Nephron progenitor cell (in vitro differentiated cells): ENCODE measurements at places on chromosomes 12 and 14.

DNA sequence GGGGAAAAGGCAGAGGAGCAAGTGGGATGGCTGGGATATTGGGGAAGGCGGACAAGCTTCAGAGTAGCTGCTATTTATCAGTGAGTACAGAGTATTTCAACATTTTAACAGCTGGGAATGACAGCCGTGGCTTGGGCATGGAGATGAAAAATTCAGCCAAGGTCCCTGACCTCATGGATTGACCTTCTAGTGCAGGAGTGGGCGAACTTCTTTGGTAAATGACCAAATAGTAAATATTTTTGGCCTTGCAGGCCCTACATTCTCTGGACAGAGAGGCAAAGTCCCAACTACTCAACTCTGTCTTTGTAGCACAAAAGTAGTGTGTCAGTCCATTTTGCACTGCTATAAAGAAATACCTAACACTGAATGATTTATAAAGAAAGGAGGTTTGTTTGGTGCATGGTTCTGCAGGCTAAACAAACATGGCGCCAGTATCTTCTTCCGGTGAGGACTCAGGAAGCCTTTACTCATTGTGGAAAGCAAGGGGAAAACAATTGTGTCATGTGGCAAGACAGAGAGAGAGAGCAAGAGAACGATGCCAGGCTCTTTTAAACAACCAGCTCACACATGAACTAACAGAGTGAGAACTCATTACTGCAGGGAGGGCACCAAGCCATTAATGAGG is 33.6 kb downstream of the TMEM233 start:
- no peak for DNase-seq

DNA sequence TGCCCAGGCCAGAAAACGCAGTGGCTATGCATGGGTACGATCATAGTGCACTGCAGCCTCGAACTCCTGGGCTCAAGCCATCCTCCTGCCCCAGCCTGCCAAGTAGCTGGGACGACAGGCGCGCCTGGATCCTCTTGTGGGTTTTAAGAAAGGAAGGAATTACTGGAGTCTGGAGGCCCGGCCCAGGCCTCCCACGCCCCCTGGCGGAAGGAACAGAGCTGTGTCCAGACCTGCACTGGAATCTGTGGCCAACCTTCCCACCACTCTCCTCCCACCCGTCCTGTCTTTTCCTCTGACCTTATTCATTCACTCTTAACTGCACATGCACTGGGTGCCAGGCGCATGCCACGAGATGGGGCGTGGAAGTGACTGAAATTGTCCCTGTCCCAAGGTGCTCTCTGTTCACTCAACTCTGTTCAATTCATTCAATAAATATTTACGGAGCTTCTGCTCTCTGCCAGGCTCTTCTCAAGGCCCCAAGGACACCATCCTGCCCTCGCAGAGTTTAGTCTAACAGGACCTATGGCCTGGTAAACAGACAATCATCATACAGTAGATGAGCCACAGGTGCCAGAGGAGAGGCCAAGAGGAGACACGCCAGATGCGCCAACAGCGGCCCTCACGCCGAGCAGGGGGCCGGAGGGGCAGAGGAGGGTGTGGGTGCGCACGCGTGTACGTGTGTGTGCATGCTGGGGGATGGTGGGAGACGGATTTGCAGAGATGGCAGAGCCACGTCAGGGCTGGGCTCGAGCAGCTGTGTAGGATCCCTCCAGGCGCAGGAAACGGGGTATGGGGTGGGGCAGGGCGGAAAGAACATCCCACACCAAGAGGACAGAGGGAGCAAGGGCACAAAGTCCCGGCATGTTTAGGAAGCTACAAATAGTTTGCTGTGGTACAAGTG is 13.7 kb upstream of the TMEM106C start:
- DNase-seq: peak; percentile 85

DNA sequence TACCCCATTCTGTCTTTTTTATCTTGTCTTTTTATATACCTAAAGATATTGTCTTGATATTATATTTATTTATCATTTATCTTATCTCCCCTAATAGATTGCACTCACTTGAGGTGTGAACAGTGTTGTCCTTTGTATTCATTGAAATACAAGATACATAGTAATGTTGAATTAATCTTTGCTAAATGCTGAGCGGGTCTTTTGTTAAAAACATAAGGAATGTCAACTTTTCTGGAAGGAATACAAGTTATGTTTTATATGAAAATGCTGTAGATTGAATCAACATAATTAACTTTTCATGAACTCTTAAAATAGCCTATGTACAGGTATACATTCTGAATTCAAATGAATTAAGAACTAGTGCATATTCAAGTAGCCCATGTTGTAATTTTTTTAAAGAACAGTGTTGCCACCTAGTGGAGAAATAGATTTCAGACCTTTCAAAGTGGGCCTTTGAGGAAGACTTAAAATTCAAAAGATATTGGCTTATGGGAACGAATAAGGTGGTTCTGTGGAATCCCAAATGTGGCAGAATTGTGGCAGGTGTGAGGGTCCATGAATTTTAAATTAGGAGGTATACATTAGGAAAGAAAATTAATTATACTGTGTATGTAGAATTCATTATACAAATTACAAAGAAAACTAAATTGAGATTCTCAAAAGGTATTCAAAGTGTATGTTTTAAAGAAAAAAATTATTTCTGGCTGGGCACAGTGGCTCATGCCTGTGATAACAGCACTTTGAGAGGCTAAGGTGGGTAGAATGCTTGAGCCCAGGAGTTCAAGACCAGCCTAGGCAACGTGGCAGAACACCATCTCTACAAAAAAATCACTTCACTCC is 19.1 kb downstream of the BBOF1 start:
- DNase-seq: no peak

GRCh38 chr14:54374117-54374884 is 22.5 kb upstream of the CDKN3 start:
- DNase-seq: no peak

GRCh38 chr14:61458766-61459165 is 137.4 kb downstream of the PRKCH start:
- DNase-seq: no peak

GRCh38 chr12:51895378-51896135 is 7.7 kb downstream of the ANKRD33 start:
- no peak for DNase-seq

GRCh38 chr12:72747111-72747849 is 475.1 kb downstream of the TRHDE start:
- no peak for DNase-seq

GRCh38 chr14:69237584-69237983 is 22.4 kb upstream of the GALNT16 start:
- no peak for DNase-seq

- DNase-seq: no peak
These were observed 254.4 kb downstream of the DAD1 start for GRCh38 chr14:22334627-22335026.

DNA sequence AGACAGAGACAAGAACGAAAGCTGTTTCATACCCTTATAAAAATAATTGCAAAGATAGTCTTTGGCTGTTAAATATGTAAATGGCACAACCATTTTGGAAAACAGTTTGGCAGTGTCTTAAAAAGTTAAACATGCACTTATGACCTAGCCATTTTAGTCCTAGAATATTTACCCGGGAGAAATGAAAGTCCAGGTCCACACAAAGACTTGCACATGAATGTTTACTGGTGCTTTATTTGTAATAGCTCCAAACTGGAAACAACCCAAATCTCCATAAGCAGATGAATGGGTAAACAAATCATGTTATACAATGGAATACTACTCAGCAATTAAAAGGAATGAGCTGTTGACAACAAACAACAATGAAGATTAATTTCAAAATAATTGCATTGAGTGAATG is 380.4 kb downstream of the ETNK1 start:
- no peak for DNase-seq

GRCh38 chr12:45572114-45572513 is 157.4 kb upstream of the ARID2 start:
- DNase-seq: no peak

DNA sequence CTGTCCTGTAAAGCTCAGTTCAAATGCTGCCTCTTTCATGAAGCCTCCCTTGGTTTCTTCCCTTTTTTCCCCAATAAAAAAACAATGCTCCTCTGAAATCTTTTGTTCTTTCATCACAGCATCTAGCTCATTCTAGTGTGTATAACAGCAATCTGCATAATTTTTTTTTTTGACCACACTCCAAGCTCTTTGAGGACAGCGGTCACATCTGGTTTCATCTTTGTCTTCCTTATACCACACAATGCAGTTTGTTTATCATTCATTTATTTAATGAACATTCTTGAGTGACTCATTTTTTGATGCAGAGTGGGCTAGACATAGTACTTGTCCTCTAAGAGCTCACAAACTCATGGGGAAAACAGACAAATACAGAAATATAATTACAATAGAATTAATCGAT is 7.3 kb downstream of the GNG2 start:
- DNase-seq: no peak

DNA sequence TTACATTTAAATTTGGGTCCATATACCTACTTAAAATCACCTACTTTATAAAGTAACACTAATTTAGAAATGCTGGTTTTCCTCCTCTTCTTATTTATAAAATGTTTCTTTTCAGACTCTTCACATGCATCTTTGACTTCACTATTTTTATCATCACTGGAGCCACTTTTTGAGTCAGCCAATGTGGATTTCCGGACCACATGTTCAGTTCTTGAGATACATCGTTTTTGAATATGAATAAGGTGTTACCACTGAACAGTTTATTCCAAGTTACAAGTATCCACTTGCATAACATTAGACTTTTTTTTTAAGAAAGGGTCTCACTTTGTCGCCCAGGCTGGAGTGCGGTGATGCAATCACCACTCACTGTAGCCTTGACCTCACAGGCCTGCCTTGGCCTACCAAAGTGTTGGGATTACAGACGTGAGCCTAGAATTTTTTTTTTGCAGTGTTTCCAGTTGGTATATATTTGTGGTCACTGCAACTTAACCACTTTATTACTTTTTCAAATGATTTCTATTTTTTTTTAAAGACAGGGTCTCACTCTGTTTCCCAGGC is 5.7 kb downstream of the FNTB start:
- no peak for DNase-seq

- DNase-seq: no peak
These were observed 444.3 kb downstream of the NELL2 start for GRCh38 chr12:44431647-44432343.

- no peak for DNase-seq
These were observed 54.3 kb upstream of the TMCC3 start for GRCh38 chr12:94704452-94705306.

DNA sequence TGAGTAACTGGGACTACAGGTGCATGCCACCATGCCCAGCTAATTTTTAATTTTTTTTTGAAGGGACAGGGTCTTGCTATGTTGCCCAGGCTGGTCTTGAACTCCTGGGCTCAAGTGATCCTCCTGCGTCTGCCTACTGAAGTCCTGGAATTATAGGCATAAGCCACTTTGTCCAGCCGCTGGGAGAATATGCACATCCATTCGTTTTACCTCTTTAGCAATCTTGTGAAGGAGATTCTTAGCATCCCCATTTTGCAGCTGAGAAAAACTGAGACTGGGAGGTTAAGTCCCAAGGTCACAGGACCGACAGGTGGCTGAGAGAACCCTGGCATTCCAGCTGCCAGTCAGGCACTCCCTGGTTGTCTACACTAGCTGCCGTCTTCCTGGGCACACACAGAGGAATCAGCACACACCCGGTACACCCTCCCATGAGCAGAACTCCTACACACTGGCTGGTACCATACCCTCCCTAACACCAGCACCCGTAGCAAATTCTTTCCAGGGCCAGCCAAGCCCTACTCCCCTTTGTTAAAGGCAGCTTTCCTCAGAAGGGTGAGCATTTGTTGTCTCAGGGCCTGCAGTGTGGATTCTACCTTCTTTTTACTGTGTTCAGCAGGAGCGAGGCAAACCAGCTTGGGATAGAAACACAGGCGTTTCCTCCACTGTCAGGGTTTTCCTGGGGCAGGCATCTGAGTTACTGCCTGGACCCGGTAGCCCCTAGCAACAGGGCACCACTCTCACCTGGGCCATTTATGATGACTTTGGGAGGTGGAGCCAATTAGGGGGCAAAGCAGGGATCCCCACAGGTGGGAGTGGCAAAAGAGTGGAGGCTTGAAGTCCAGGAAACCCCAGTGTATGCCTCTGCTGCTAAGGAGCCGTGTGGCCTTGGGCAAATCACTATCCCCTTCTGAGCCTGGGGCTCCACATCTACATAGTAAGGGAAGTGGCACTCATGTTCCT is 70.2 kb downstream of the IRF2BPL start:
- no peak for DNase-seq
